ENCODE measurements at places on chromosomes 2 and 18.

DNA sequence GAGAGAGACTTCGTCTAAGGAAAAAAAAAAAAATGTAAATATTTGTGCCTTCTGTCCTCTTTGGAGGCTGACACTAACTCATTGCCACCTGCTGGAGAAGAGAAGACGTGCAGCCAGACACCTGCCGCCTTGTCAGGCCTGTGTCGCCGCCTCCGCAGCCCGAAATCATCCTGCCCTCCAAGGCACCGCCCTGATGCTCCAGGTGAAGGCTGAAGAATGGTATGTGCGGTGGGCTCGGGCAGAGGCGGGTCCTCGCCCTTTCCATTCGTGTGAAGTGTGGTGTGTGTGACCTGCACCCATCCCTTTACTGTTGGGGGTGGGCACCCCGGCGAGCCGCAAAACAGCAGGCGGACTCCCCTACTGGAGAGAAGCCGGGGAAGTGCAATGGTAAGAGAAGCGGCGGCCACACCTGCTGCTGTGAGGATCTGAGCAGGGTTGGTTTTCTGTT is 60.4 kb downstream of the FAM161A start:
- no peaks in the 10 kb centered on the region for H3K27me3 ChIP-seq
- no peaks in the 10 kb centered on the region for H3K36me3 ChIP-seq

- no peak overlapping the region for H3K4me3 ChIP-seq
- H3K27me3 ChIP-seq: no peaks in the 10 kb centered on the region
- no peaks in the 10 kb centered on the region for H3K36me3 ChIP-seq
- H3K4me1 ChIP-seq: no peaks in the 10 kb centered on the region
- H3K27ac ChIP-seq: no peak overlapping the region
- no peak for DNase-seq
Observed at GRCh38 chr18:37965572-37965970, 400.0 kb upstream of the CELF4 start.

GRCh38 chr2:84022810-84023431 is 436.2 kb downstream of the SUCLG1 start:
- peak; percentile 14 for DNase-seq
- H3K27ac ChIP-seq: no peak overlapping the region
- H3K4me3 ChIP-seq: no peak overlapping the region
- H3K4me1 ChIP-seq: no peaks in the 10 kb centered on the region

DNA sequence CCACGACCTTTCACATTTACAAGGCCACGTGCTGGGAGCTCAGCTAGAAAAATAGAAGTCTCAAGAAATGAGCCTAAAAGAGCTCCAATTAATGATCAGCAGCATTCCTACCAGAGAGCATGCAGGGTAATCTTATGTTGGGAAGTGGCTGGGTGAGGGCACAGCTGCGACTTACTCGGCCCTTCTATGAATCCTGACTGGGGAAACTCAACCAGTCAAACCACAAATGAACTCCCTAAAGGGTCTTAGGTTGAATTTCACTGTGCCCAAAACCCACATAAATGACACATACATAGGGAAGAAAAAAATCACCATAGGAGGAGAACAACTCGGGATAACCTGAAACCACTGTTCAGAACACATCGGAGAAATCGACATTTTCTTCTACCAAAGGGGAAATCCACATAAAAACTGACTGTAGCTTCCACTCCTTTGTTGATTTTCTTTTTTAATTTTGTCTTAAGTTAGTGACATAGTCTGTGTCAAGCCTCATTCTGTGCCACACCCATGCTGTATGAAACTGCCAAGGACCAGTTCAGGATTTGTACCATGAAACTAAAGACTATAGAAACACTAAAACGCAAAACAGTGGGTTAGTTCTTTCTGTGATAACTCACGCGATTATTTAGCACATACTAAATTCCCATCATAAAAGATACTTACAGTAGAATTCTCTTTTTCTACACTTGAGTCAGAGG is 54.7 kb downstream of the UXS1 start:
- peaks cover 8% of the 10 kb centered on the region for H3K36me3 ChIP-seq
- peak overlapping the region; percentile 64 for H3K27ac ChIP-seq
- H3K4me1 ChIP-seq: peaks cover 71% of the 10 kb centered on the region
- DNase-seq: no peak

DNA sequence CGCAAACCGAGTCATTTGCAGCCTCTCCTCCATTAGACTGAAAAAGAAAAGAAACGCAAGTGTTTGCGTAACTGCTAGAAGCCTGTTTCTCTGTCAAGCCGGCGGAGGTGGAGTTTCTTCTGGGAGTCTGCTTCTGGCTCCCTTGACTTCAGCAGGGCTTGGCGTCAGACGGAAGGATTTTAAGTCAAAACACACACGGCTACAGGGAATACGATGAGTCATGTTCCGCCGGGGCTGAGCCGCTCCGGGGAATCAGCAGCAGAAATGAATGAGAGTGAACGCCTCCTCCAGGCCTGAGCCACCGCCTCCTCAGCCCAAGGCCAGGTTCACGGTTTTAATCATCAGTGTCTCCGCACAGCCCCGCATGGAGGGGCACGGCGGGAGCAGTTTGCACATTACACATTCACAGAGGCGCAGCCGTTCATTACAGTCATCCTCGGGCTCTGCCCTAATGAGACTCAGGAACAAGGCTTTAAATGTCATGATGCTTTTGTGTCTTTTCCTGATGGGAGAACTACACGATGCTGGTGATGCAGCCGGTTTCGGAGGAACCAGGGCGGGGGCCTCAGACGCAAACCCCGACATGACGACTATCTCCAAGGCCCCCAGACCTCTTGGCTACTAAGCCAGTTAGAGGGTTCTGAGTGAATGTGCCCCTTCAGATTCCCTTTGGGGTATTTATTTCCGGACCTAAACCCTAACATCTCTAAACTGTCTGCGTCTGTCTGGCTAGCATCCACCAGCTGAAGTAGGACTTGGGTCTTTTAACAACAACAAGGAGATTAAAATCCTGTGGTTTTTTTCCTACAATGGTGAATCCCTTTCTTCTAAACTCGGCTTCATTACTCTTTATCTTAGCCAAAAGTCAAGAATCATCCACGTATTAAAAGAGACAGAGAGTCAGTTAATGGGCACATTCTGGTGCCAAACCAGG is 11.1 kb upstream of the SCG2 start:
- no peaks in the 10 kb centered on the region for H3K27me3 ChIP-seq
- no peak for DNase-seq
- no peak overlapping the region for H3K27ac ChIP-seq

- no peak overlapping the region for H3K4me3 ChIP-seq
- no peak for DNase-seq
- H3K27me3 ChIP-seq: no peaks in the 10 kb centered on the region
- no peaks in the 10 kb centered on the region for H3K36me3 ChIP-seq
- no peaks in the 10 kb centered on the region for H3K4me1 ChIP-seq
Observed at GRCh38 chr18:56003720-56004088, 415.7 kb upstream of the TCF4 start.

DNA sequence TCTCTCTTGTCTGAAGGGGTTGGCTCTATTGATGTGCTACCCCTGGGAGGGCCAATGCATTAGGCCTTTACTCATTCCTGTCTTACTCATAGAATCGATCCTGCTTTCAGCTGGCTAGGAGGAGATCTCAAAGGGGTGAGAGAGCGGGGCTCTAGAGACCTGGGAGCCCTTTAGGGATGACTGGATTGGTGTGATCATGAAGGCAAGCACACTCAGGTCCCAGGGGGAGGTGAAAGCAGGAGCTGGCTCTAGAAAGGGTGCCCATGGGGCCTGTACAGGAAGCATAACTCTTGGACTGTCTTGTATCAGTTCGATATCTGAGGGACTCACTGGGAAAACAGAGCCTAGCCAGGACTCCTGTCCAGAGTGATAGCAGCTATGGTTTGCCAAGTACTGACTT is 47.8 kb downstream of the INPP4A start:
- no peaks in the 10 kb centered on the region for H3K27me3 ChIP-seq
- H3K4me3 ChIP-seq: no peak overlapping the region
- no peak overlapping the region for H3K27ac ChIP-seq
- H3K4me1 ChIP-seq: peaks cover 48% of the 10 kb centered on the region

DNA sequence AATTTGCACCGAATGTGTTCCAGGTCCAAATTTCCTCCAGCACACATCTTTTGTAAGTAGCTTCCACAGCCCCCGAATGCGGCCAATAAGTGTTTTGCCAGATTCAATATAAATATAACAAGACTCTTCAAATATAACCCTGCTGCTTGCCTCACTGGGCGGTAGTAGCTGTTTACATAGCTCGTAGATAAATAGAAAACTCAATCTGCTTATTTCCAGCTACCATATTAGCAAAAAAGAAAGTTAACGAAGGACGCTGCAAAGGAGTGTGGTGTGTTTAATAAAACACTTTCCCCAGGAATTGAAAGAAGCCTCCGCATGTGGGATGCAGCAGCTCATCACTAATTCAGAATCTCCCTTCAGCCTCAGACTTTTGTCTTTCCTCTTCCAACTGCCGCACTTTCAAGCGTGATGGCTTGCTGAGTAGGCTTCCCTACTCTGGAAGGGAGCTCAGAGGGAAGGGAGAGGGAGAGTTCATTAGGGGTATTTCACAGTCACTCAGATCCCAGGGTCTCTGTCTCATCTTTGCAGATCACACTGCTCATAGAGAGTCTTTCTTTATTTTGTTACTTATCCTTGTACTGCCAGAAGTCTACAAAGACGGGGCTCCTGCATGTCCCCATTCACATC is 367.0 kb downstream of the RND3 start:
- no peaks in the 10 kb centered on the region for H3K36me3 ChIP-seq
- H3K4me3 ChIP-seq: no peak overlapping the region
- no peak overlapping the region for H3K27ac ChIP-seq
- H3K4me1 ChIP-seq: no peaks in the 10 kb centered on the region
- no peak for DNase-seq

DNA sequence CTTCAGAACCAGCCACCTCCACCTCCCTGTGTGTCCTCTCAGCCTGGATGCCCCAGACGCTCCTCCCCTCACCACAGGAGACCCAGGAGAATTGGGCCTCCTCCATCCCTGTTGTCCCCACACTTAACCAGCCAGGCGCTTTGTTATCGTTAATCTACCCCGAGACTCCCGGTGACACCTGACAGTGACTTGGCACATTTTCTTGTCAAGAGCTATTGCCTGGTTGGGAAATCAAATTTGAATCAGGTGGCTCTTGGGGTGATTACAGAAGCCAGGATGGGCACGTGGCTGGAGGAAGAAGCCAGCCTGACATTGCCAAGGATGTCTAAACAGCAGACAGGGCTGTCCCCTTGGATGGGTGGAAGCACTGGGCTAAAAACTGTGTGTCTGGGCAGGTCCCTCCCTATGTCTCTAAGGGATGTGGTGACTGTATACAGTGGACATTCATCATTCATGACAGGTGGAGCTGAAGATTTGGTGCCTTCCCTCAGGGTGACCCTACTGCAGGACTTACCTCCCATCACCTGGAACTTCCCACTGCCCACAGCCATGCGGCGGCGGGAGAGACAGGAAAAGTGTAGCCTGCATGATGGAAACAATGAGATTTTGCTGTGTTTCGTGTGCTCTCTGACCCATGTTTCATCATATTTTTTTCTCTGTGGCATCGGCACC is 157.2 kb upstream of the CAPN13 start:
- H3K4me3 ChIP-seq: no peak overlapping the region
- no peak overlapping the region for H3K27ac ChIP-seq
- no peaks in the 10 kb centered on the region for H3K4me1 ChIP-seq
- DNase-seq: no peak

- peaks cover 8% of the 10 kb centered on the region for H3K36me3 ChIP-seq
- no peak for DNase-seq
- peak overlapping the region; percentile 99 for H3K27ac ChIP-seq
- no peak overlapping the region for H3K4me3 ChIP-seq
- H3K27me3 ChIP-seq: no peaks in the 10 kb centered on the region
Observed at GRCh38 chr2:70083344-70084156, 3.7 kb upstream of the PCBP1 start.

DNA sequence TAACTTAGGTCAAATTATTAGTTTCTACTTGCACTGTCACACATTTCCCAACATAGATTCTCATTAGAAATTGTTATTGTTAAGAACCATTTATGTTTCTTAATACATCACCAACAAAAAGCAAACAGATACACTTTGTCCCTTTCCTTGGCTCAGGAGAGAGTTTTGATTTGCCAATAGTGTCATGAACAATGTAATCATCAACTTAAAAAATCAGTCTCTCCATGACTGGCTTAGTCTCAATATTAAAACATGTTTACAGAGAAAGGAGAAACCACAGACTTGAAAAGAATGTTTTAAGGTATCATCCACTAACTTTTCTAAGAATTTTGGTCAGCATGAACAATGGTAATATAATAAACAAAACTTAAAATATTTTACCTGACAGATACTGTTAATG is 416.5 kb upstream of the KCNH7 start:
- DNase-seq: no peak
- H3K4me1 ChIP-seq: no peaks in the 10 kb centered on the region
- no peaks in the 10 kb centered on the region for H3K27me3 ChIP-seq
- no peak overlapping the region for H3K4me3 ChIP-seq
- no peaks in the 10 kb centered on the region for H3K36me3 ChIP-seq

- no peak overlapping the region for H3K4me3 ChIP-seq
- H3K4me1 ChIP-seq: no peaks in the 10 kb centered on the region
- H3K27ac ChIP-seq: no peak overlapping the region
- no peak for DNase-seq
Observed at GRCh38 chr2:40177366-40177765, 274.5 kb downstream of the SLC8A1 start.

DNA sequence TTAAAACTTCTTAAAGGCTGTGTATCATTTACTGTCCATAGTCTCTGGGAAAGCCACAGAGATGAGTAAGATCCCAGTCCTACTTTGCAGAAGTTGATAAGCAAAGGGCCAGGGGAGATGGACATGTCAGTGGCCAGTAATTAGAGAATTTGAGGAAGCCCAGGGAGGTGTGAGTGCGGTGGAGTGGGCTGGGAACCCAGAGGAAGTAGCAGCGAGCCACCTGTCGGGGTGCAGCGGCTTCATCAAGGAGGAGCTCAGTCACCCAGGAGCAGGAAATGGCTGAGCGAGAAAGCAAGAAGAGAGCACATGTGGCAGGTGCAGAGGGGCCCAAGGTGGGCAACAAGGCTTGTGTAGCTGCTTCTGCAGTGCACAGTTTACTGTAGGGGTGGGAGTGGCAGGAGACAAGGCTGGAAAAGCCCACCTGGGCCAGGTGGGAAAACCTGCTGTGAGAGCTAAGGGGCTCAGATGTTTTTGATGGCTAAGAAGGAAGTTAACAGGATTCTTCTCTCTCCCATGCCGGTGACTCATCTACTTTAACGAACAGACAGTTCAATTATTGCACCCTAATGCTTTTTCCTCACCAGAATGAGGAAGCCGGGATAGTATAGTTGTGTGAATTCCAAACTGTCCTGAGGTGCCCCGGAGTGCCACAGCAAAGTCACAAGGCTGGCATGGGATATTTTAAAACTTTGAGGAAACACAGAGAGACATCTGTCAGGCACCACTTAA is 34.8 kb upstream of the MGAT5 start:
- DNase-seq: peak; percentile 51
- H3K36me3 ChIP-seq: no peaks in the 10 kb centered on the region
- H3K4me1 ChIP-seq: peaks cover 60% of the 10 kb centered on the region
- peak overlapping the region; percentile 41 for H3K27ac ChIP-seq
- H3K27me3 ChIP-seq: no peaks in the 10 kb centered on the region

GRCh38 chr2:11697103-11697871 is 27.3 kb upstream of the NTSR2 start:
- DNase-seq: no peak
- H3K27me3 ChIP-seq: no peaks in the 10 kb centered on the region
- no peaks in the 10 kb centered on the region for H3K4me1 ChIP-seq
- H3K36me3 ChIP-seq: no peaks in the 10 kb centered on the region

GRCh38 chr2:175864137-175864850 is 137.8 kb downstream of the LNPK start:
- no peaks in the 10 kb centered on the region for H3K4me1 ChIP-seq

- no peaks in the 10 kb centered on the region for H3K36me3 ChIP-seq
- H3K4me1 ChIP-seq: no peaks in the 10 kb centered on the region
- H3K4me3 ChIP-seq: no peak overlapping the region
- no peak for DNase-seq
- no peaks in the 10 kb centered on the region for H3K27me3 ChIP-seq
- no peak overlapping the region for H3K27ac ChIP-seq
Observed at GRCh38 chr2:96400049-96401000, 64.8 kb downstream of the NCAPH start.

Measured in CD4-positive, alpha-beta memory T cell (primary cell).